ENCODE measurements at places on chromosomes 1 and 21. TPM values are rescaled to one million over a fixed set of nuclear protein-coding genes. Genes with fewer than 3 reads are reported as not detected.

GRCh38 chr1:76668046-76668445, 199.2 kb upstream of the ST6GALNAC5 start:
- H3K4me3 ChIP-seq: no peak overlapping the region
- H3K4me1 ChIP-seq: no peaks in the 10 kb centered on the region
- DNase-seq: no peak

- H3K4me3 ChIP-seq: no peak overlapping the region
- peaks cover 25% of the 10 kb centered on the region for H3K4me1 ChIP-seq
- H3K27me3 ChIP-seq: no peaks in the 10 kb centered on the region
Observed at GRCh38 chr1:117645343-117645742, 39.5 kb downstream of the TENT5C start.

GRCh38 chr1:91684481-91685196, 184.0 kb downstream of the CDC7 start:
- H3K4me1 ChIP-seq: peaks cover 25% of the 10 kb centered on the region
- no peak overlapping the region for H3K27ac ChIP-seq
- no peaks in the 10 kb centered on the region for H3K27me3 ChIP-seq
- DNase-seq: no peak

DNA sequence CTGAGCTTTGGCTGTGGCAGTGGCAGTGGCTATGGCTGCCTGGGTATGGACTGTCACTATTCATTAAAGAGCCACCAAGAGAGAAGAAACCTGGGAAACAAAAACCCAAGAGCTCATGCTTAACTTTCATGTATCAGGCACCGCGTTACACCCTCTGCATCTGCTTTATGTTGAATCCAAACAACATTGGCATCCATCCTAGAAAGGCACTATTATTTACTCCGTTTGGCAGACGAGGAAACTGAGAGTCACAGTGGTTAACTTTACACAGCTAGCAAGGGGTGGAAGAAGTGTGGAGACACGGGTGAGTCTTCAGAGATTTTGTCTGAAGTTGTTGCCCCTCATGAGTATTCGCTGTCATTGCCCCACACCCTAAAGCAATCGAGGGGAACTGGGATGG, 63.8 kb downstream of the PLXNA2 start:
- no peak overlapping the region for H3K4me3 ChIP-seq
- no peak for DNase-seq
- no peaks in the 10 kb centered on the region for H3K4me1 ChIP-seq
- H3K27ac ChIP-seq: no peak overlapping the region

DNA sequence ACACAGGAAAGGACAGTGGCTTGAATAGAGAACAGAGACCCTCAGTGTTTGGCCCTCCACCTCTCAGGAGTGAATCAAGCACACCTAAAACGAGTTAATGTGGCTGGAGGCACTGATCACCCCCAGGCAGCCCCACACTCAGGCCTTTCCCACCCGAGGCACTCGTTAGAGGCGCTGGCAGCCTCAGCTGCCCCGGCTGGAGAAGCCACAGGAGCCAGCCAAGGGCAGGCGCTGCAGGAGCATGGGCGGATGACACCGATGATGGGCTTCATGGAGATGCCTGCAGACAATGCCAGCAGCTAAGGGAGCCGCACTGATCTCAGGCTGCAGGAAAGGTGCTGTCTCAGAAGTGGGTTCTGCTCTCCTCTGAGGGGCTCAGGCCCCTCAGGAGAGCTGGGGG, 24.1 kb upstream of the ABCG1 start:
- no peaks in the 10 kb centered on the region for H3K27me3 ChIP-seq
- no peak for DNase-seq
- no peak overlapping the region for H3K27ac ChIP-seq
- no peak overlapping the region for H3K4me3 ChIP-seq
- peaks cover 58% of the 10 kb centered on the region for H3K4me1 ChIP-seq
- no peaks in the 10 kb centered on the region for H3K36me3 ChIP-seq

GRCh38 chr1:119737040-119737682, 25.4 kb downstream of the PHGDH start:
- H3K4me1 ChIP-seq: no peaks in the 10 kb centered on the region
- H3K27ac ChIP-seq: no peak overlapping the region
- no peaks in the 10 kb centered on the region for H3K27me3 ChIP-seq
- no peaks in the 10 kb centered on the region for H3K36me3 ChIP-seq

HORMAD1 gene
- not detected for total RNA-seq

SEMA4A gene
- 21.6 TPM for total RNA-seq

SPATA21 gene
- not detected for total RNA-seq
